KG1 (cell line): ENCODE measurements at places on chromosomes 5 and 9.

- no peak for DNase-seq
Measured at GRCh38 chr9:76716085-76716672, 48.1 kb upstream of the PCA3 start.

GRCh38 chr9:8800196-8800595 lies 1000.6 kb upstream of the DMAC1 start:
- DNase-seq = no peak

GRCh38 chr9:134683714-134684374 lies 42.2 kb downstream of the COL5A1 start:
- no peak for DNase-seq

DNA sequence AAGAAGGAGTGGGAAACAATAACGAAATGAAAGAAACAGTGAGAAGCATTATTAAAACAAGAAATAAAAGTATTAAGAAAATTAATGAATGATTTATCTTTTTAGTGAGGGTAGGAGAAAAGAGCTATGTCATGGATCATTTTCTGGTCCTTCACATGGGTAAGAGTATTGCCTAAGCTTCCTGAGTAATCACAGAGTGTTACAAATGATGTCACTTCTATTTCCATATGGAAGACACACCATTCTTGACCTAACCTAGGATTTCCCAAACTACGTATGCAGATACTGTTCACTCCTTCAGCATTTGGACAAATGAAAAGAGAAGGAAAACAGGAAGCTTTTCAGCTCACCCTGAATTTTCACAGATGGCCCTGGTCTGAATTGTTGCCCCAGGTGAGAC lies 3.3 kb upstream of the TSLP start:
- DNase-seq = no peak

- DNase-seq = no peak
Measured at GRCh38 chr9:123394291-123395235, 38.6 kb downstream of the CRB2 start.

- no peak for DNase-seq
Measured at GRCh38 chr5:81513473-81513872, 119.5 kb upstream of the ACOT12 start.

- DNase-seq = no peak
Measured at GRCh38 chr9:108474356-108474755, 381.4 kb downstream of the ACTL7B start.

DNA sequence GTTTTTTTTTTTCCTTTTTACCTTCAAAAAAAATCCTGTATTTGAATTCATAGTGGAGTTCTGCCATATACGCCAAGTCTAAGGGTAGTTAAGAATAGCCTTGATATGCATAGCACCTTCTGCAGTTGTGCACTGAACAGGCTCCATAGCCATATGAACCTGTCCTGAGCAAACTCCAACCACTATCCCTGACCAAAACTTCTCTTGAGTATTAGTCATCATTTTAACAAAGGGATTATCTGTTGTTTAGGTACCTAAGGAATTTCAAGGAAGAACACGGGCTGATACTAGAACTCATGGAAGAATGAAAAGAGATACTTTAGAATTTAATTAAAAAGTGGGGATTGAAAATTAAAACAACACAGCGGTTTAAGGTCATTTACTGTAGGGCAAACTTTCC lies 1.9 kb upstream of the FBXO38 start:
- no peak for DNase-seq

- DNase-seq = no peak
Measured at GRCh38 chr9:15018096-15018637, 107.9 kb upstream of the FREM1 start.

GRCh38 chr5:88691945-88692868 lies 190.8 kb downstream of the MEF2C start:
- no peak for DNase-seq

DNA sequence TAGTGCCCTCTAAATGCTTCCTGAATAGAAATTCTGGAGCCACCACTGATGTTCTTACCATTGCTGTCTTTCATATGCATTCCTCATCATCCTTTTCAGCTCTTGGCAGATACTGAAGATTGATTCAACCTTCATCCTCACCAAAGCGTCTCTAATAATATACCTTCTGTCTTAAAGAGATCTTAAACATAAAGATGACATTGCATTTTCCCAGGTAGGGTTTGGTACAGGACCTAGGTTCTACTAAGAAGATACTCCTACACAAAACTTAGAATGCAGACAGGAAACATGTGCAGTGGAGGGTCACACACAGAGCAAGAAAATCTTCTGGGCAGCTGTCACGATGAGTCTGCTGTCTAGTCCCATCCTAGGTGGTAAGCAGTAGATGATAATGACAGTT lies 41.0 kb upstream of the RPS23 start:
- DNase-seq = no peak

GRCh38 chr9:115712981-115713380 lies 440.6 kb upstream of the PAPPA start:
- DNase-seq = no peak

DNA sequence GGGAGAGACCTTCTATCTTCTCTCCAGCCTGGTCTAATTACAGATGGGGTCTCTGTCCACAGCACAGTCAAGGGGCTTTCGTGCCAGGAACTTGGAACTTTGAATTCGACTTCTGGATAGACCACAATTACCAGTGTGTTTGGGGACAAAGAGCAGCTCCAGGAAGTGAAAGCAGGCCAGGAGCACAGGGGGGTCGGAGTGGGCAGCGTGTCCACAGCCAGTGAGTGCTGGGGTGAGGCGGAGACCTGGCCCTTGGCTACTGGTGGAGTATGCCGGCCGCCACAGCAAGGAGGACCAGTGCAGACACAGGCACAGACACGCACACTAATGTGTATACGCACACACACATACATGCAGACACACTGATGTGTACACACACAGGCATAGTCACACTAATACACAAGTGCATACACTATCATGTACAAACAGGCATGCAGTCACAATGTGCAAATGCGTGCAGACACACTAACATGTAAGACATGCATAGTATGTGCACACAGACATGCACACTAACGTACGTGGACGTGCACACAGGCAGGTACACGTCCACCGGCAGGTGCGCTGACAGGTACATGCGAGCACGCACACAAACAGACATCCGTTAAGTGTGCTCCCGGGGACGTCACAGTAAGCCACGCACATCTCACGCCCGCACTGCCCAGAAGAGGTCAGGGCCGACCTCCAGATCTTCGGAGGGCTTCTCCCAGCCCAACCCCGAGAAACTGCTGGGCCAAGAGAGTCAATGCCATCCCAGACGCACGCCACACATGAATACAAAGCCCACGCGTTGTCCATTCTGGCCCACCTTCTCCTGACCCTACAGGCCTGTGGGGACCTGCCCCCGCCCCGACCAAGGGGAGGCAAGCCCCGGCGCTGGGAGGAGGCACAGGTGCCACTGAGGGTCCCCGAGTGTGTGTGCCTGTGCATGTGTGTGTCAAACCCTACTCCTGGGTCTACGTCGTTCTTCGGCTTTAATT lies 46.5 kb downstream of the NKD2 start:
- DNase-seq = no peak

- no peak for DNase-seq
Measured at GRCh38 chr5:4570047-4570995, 569.8 kb upstream of the ADAMTS16 start.

GRCh38 chr9:20760246-20760891 lies 76.3 kb downstream of the FOCAD start:
- DNase-seq = no peak

- no peak for DNase-seq
Measured at GRCh38 chr5:51995773-51996306, 612.6 kb downstream of the ISL1 start.

- DNase-seq = no peak
Measured at GRCh38 chr5:171673328-171673727, 112.3 kb upstream of the SMIM23 start.

DNA sequence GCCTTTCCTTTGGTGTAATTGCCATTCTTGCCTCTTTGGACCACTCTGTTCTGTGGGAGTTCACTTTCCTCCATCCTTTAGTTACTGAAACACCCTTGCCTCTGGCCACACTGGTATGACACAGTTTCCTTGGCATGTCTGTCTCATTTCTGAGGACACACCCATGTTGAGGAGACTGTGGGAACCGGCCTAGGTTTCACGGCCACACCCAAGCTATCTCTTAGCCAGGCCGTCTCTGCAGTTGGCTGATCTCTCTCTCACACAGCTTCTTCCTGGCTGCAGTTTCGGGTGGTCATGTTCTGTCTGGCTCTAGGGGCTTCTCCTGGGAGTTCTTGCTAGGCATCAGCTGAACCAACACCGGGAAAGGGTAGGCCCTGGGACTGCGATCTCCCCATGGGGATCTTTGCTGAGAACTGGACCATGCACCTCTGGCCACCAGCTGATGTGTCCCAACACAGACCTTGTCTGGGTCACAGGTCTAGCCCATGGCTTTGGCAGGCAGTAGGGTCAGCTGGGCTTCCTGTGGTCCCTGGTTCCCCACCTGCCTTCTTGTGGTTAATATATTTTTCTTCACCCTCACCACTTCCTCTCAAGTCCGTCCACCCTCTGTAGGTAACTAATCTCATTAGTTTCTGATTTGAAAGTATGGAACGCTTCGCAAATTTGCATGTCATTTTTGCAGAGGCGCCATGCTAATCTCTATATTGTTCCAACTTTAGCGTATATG lies 24.9 kb downstream of the ARHGEF37 start:
- DNase-seq = no peak

- DNase-seq = no peak
Measured at GRCh38 chr9:107612136-107612535, 122.6 kb upstream of the KLF4 start.

- DNase-seq = no peak
Measured at GRCh38 chr9:105503881-105504280, 54.0 kb upstream of the FKTN start.

GRCh38 chr5:141514330-141515133 lies 25.7 kb downstream of the PCDHGC5 start:
- DNase-seq = no peak

DNA sequence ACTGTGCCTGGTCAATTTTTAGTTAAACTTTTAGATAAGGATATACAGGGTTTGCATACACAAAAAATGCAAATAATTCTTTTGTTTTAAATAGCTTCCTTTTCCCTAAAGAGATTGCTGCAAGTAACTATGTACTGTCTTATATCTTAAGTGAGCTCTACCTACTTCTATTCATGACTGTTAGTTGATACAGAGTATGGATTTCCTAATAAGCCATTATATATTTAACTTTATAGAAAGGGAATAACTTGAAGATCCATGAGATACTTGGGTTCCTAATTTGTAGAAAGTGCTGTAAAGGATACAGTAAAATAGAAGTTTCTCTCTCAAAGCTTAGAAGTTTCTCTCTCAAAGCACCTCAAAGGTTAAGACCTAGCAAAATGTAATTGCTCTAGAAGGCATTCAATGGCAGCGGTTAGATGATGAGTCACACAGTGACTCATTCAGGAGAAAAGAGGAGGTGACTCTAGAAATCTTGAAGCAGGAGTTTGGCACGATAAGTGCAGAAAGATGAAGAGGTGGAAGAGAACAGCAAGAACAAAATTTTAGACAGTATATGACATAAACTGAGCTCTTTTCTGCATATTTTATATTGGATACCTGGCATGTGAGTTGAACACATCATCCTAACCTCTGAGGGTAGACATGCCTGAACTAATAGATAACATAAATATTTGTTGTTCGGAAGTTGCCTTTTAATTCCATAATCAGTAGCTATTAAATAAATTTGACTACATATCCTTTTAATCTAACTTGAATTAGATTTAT lies 5.5 kb upstream of the DNAJC21 start:
- no peak for DNase-seq

DNA sequence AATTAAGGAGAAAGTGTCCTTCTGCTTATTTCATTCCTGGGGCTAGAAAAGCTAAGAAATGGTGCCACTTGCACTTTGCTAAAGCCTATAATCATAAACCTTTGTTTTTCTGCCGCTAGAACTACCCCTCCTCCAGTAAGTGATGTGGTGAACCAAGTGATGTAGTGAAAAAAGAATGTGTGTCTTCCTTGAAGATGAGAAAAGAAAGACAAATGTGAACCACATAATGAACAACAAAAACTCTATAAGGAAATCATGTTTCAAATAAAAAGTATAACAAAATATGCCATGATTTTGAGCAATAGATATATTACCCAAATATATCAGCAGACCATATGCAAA lies 179.0 kb upstream of the SGCD start:
- no peak for DNase-seq

DNA sequence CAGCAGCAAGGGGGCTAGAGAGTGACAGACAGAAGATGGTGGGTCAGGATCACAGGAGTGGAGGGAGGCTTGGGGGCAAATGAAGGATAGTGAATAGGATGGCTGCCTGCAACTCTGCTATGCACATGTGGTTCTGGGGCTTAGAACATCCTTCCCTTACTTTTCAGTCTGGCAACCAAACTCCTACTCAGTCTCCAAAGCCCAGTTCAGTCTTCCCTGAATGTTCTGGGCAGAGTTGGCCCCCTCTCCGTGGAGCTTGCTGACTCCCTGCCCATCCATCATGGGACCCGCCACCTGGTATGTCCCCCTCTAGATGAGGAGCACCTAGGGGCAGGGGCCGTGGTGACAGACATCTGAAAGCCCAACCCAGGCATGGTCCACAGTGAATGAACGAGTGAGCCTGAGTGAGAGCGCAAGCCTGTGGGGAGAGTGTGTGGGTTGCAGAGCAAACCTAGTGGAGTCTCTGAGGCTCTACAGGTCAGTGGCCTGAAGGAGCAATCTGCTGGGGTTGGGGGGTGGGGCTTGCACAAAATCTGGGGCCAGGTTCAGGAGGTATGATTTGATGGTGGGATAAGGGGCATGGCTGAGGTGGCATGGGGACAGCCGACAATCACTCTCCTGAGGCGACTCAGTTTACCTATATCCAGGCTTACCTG lies 180.6 kb downstream of the FGF18 start:
- DNase-seq = peak; percentile 60

- DNase-seq = no peak
Measured at GRCh38 chr5:90987726-90988125, 395.4 kb downstream of the ARRDC3 start.

DNA sequence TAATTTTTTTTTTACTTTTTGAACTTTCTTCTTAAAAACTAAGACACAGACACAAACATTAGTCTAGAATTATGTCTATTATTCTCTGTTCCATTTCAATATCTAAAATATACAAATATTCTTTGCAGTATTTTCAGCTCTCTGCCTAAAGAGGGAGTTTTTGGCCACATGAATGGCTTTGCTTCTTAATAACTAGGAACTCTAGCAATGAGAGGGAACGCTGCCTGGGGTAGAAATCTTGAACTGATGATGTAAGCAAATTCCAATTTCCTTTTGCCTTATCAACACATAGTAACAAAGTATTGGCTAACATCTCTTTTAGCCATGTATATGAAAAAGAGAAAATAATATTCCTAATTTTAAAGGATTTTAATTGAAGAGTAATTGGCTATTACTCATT lies 51.9 kb downstream of the SLC25A46 start:
- no peak for DNase-seq
